ENCODE measurements at places on chromosomes 2 and 18.

DNA sequence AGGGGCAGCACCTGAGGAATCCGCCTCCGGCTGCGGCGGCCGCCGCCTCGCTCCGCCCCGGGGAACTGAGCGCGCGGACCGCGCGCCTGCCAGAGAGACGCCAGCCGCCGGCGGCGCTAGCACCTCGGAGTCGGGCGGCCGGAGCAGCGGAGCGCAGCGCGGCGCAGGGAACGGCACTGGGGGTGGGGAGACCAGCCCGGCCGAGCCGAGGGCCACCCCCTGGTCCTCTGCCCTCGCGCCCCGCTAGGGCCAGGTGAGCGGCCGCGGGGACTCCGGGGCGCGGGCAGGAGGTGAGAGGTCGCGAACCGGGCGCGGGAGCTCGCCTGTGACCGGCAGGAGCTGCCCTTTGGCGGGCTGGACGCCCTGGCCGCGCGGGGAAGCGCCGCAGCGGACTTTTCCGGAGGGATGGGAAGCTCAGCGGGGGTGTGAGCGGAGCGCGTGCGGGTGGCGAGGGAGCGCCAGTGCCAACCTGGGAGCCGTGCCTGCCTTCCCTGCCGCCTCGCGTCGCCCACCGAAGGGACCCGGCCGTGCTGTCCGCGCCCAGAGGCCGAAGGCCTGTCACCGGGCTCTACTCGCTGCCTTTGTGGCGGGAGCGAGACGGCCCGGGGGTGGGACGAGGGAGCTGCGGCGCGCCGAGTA is at the start of gene GREB1L:
Gene GREB1L, plus strand, starts transcription at position 92 of the 639 bp plus-strand sequence. CDS start 141,287 bp downstream, outside the sequence.
- DNase-seq = peak; percentile 96

DNA sequence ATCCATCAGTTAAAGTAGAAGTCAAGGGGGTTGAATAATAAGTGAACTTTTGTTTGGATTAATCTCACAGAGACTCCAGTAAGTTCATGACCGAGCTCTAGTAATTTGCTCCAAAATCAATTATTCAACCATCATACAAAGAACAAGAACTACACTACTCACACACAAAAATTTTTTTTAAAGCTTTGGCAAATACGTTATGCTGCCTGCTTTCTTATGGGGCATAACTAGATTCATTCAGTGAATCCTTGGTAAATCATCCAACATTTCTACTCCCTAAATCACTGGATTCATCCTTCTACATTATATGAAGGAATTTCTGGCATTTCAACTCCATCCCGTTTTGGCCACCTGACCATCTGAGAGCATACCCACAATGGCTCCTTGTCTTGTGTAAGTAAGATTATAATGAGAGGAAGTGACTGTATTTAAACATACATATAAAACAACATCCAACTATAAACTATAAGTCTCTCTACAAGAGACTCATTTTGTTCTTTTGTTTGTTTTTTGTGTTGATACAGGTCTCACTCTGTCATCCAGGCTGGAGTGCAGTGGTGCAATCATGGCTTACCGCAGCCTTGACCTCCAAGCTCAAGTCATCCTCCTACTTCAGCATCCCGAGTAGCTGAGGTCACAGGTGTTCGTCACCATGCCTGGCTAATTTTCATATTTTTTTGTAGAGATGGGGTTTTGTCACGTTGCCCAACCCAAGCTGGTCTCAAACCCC is 144.2 kb upstream of the LRRTM4 start:
- DNase-seq = no peak

GRCh38 chr2:150732064-150732463 is 244.6 kb upstream of the RND3 start:
- no peak for DNase-seq

DNA sequence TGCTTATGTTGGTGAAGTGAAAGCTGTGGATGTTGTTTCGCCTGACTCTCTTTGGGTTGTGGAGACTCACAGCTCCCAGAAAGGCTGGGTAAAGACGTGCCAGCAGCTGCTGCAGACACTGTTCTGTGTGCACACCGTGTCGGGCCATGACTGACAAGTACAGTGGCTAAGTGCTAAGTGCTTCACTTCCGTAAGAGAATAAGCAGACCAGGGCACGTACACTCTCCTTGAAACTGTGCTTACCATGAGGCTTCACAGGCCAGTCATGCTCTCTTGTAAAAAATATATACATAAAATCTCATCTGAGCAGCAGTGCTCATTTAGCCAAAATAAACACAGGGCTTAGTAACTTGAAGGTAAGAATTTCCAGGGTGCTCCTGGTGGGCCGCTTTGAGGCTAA is 86.0 kb downstream of the NRP2 start:
- peak; percentile 83 for DNase-seq

DNA sequence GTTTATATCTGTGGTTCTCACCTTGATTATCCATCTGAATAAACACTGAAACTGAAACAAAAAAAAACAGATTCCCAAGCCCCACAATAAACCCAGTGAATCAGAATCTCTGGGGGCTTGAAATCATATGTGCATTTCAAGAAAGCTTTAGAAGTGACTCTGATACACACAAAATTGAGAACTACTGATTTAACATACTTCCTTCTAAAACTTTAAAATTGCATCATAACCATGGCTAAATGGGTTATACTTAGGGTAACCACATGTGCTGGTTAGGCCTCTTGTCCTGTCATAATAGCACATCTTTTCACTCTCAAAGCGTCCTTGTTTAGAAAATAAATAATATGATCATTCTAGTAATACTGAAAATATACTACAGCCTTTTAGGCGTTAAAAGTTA is 100.9 kb downstream of the ATAD2B start:
- DNase-seq = no peak

DNA sequence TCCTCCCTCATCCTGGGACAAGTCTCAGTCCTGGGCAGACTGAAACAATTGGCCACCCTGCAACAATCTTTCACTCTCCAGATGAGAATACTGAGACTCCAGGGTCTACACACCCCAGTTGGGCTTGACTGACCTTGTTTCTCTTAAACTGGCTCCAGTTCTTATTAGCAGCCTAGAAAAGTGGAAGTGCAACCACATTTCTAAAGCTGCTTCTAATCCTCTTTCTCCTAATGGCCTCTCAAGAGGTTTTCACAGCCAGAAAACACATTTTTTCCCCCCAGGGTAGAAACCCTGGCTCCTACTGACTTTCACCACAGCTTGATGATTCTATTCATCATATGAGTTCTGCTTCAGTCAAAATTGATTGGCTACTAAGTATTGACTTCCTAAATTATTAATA is 45.8 kb downstream of the SLC4A5 start:
- no peak for DNase-seq

- no peak for DNase-seq
Measured at GRCh38 chr2:1497122-1497611, 83.9 kb downstream of the TPO start.

DNA sequence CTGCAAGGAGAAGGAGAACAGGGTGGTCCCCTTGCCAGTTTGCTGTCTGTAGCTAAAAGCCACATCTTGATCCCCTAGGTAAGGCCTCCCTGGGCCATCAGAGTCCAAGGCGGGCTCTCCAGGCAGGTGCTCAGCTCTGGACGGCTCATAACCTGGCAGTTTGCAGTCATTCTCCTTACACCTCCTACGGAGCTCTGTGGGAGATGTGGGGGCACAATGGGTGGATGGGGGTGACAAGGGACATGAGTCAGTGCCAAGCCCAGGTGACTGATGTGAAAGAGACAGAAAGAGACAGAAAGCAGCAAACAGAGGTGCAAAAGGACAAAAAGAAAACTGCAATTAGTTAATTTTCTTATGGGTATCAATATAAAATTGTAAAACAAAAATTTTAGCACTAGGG is 120.6 kb upstream of the ZBTB14 start:
- DNase-seq = no peak

DNA sequence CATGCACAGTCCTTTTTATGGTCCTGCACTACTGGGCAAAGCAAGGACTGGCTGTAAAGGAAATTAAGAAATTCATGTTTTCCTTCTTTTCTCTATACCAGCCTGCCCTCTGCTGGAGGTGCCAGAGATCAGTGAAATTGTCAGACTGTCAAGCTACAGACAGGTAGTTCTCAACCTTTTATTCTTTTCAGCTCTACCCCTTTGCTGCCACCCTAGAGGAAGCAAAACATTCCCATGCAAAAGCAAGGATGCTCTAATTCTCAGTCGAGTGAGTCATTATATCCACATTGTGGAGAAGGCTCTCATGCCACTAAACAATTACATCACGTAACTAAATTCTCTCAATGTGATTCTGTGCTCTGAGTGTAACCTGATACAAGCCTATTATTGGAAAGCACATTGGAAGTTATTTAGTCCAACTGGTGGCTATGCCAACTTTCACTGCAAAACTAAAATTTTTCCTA is 25.0 kb upstream of the RAPGEF4 start:
- DNase-seq = peak; percentile 51

GRCh38 chr2:14417551-14417950 is 215.0 kb upstream of the LRATD1 start:
- DNase-seq = no peak

DNA sequence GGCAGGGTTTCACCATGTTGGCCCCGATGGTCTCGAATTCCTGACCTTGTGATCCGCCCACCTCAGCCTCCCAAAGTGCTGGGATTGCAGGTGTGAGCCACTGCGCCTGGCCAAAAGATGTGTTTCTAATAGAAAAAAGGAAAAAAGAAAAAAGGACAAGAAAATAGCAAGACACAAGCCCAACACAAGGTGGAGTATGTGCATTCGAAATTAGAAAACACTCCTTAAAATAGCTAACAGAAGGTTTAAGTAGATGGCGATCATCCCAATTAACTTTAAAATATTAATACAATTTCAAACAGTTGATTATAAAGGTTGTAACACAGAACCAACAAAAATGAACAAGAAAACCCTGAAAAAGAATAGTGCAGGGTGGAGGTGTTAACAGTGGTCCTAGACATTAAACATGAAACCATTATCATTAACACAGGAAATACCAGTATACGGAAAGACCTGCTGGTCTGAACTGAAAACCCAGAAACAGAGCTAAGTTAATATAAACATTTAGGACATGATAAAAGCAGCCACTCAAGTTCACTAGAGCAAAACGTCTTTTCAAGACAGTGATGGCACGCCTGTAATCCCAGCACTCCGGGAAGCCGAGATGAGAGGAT is 57.9 kb downstream of the HDLBP start:
- no peak for DNase-seq

- DNase-seq = no peak
Measured at GRCh38 chr2:240935103-240935876, 29.2 kb downstream of the CROCC2 start.

GRCh38 chr2:53886406-53887280 is 26.9 kb upstream of the GPR75 start:
- DNase-seq = no peak

DNA sequence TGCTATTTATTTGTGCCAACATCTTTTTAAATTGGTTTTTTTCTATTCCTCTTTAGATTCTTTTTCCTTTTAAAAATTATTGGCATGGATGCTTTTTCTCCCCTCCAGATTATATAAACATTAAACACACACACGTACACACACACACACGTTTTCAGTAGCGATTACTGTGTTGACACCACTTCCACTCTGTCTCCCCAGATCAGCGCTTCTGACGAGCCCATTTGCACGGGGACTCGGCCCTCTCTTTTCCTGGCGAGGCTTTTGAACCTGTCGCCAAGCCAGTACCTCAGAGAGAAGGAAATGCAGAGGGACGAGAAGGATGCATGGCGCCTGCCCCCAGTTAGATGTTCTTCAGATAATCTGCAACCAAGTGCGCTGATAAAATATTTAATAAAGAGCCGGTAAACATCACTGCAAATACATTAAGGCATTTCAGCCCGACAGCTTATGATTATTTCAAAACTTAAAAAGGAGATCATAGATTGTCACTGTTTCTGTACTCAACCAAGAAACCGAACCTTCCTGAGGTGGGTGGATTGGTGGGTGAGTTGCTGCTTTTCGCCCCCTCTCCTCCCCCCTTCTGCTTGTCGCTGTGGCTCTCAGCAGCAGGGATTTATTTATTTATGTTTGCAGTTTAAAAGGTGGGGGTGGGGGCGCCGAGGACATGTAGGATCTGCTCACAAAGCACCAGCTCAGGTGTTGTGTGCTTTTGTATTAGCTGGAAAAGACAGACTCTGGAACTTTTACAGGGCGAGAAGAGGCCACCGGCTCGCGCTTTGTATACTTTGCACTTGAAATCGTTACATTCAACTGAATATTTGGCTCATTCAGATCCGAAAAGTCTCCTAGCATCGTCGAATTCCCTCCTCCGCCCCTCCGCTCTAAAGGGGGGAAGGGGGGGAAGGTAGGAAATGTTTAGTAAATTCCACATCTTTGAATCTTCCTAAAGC is 787 bp upstream of the TBR1 start:
- peak; percentile 65 for DNase-seq

- DNase-seq = no peak
Measured at GRCh38 chr2:238754259-238754658, 93.6 kb upstream of the TWIST2 start.

- DNase-seq = no peak
Measured at GRCh38 chr18:25279133-25279532, 72.8 kb downstream of the ZNF521 start.

DNA sequence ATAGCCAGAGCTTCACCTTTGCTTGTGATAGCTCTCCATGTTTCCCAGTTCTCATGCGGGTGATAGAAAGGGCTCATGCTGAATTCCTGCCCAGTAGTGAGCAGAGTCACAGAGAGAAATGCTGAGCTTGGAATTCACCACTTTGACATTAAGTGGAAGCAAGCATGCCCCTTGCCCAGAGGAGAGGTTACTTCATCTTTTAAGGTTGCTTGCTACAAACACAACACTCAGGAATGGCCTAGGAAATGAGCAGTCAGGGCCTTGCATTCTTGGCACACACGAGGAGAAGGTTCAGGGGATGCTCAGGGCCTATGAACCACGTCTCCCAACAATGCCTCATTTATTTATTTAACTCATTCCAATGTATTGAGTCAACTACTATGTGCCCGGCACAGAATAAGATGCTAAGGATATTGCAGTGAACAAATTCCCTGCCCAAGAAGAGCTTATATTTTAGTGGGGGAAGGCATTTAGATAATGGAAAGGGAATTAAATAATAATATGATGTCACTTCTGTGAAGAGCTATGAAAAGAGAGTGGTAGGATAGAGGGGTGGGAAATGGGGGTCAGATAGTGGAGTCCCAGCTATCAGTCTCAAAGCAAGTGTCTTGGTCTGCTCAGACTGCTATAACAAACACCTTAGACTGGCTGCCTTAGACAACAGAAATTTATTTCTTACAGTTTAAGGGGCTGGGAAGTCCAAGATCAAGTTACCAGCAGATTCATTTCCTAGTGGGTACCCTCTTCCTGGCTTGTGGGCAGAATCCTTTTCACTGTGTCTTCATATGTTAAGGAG is 42.1 kb downstream of the DDX18 start:
- no peak for DNase-seq

GRCh38 chr2:18426174-18426573 is 134.3 kb downstream of the RDH14 start:
- no peak for DNase-seq

- peak; percentile 41 for DNase-seq
Measured at GRCh38 chr2:68251855-68252399, 405 bp downstream of the PPP3R1 start.

DNA sequence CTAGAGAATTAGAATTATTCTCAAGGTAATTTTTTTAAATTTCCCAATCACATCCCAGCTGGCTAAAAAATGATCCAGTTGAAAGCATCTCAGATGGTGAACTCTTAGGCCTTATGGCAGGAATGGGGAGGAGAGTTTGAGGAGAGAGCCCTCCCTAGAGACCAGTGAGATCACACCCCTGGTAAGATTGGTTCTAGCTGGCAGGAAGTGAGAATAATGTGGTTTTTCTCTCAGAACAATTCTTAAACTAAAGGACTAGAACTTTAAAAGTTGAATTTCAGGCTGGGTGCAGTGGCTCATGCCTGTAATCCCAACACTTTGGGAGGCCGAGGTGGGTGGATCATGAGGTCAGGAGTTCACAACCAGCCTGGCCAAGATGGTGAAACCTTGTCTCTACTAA is 120.2 kb downstream of the MYO3B start:
- no peak for DNase-seq

Measured in NCI-H1417 (cell line).